Peyer's patch (tissue), 4 donors: ENCODE measurements at places on chromosomes 1 and 21. TPM values are rescaled to one million over a fixed set of nuclear protein-coding genes. Genes with fewer than 3 reads are reported as not detected.

KCNN3 gene
- 1.1 TPM for total RNA-seq

TRAPPC10 gene
- total RNA-seq, result 153 TPM

ARHGEF10L gene
- 177 TPM for total RNA-seq

FCRL2 gene
- total RNA-seq, result 0.47 TPM
